Aorta (tissue), 5 donors: ENCODE measurements at places on chromosomes 13 and 19.
A peak's percentile ranks its signal among the peaks of the same experiment; 100 is the strongest.

DNA sequence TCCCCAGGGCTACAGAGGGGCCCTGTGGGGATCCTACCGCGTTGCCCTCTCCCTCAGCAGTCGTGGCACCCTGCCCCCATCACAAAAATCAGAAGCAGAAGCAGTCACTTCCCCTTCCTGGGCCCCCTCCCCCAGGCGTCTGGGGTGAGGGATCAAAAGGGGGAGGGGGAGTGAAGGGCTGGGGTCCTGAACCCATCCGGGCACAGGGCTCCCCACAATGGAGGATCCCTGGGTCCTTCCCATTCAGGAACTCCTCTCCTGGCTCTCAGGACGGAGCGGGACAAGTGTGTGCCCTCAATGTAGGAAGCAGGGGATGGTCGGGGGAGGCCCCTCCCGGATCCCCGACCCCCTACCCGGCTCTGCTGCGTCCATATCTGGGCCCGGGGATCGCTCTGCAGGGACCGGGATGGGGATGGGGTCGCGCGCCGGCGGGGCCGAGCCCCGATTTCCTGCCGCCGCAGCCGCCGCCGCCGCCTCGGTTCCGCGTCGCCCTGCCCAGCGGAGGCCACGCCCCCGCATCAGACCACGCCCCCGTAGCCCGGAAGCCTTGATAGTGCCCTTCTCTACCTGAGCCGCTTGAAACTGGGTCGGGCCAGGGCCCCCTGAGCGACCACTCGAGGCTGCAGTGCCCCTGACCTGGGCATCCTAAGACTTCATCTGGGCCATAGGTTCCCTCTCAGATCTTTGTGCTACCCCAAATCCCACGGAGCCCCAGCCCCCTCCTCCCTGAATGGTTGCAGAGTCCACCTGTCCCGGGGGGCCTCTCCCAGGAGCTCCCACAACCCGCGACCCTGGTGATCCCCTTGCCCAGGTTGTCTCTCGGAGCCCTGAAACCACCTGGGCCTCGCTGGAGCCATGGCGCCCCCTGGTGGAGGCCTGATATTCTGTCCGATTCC, at the start of gene GMIP:
GMIP (minus strand) TSS at position 500 of the 896 bp plus-strand sequence; CDS start at position 372, 128 bp downstream.
- H3K27me3 ChIP-seq = no peaks in the 10 kb centered on the region
- peak; percentile 94 for DNase-seq
- H3K4me3 ChIP-seq = peak within 1 kb of the TSS; percentile 29
- no peaks in the 10 kb centered on the region for H3K4me1 ChIP-seq
- H3K36me3 ChIP-seq = no peaks in the 10 kb centered on the region

GRCh38 chr19:7658219-7658686, 10.6 kb upstream of the RETN start:
- DNase-seq = no peak
- no peaks in the 10 kb centered on the region for H3K4me1 ChIP-seq
- H3K27ac ChIP-seq = no peak overlapping the region

DNA sequence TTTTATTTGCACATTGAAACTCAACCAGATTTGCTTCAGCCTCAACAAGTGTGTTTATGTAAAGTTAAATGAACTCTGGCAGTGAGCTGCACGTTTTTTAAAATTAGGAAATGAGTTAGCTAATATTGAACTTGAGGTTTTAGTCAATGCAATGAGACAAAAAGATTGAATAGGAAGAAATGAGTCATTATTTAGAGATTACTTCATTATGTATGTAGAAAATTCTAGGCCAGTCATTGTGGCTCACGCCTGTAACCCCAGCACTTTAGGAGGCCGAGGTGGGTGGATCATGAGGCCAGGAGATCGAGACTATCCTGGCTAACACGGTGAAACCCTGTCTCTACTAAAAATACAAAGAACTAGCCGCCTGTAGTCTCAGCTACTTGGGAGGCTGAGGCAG, 22.8 kb upstream of the CD70 start:
- no peaks in the 10 kb centered on the region for H3K4me1 ChIP-seq
- DNase-seq = no peak

DNA sequence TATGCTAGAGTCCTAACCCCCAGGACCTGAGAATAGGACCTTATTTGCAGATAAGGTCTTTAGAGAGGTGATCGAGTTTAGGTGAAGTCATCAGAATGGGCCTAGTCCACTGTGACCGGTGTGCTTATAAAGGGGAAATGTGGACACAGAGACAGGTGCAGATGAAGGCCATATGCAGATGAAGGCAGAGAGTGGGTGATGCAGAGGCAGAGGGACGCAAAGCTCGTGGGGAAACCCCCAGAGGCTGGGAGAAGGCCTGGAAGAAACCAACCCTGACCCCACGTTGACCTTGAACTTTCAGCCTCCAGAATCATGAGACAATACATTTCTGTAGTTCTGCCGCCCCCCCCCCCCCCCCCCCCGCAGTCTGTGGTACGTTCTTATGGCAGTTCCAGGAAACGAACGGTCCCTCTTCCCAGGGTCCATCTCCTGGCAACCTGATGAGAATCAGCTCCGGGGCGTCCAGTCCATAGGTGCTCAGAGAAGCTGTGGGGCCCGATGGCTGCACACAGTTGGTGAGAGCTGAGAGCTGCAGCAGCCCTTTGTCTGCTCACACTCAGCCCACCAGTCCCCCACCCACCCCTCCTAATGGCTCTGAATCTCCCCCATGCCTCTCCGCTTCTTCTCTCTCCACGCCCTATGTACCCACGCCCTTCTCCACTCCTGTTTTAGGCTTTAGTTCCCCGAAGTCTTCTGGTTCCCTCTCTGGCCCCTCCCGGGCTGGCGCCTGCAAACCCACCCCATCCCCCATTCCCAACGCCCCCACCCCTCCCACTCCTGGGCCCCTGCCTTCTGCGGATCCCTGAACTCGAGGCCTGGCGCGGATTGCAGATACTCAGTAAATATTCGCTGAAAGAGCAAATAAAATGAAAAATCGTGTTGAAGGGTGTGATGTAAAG, 218.3 kb upstream of the MAB21L1 start:
- no peaks in the 10 kb centered on the region for H3K36me3 ChIP-seq
- no peaks in the 10 kb centered on the region for H3K4me1 ChIP-seq
- DNase-seq = no peak

DNA sequence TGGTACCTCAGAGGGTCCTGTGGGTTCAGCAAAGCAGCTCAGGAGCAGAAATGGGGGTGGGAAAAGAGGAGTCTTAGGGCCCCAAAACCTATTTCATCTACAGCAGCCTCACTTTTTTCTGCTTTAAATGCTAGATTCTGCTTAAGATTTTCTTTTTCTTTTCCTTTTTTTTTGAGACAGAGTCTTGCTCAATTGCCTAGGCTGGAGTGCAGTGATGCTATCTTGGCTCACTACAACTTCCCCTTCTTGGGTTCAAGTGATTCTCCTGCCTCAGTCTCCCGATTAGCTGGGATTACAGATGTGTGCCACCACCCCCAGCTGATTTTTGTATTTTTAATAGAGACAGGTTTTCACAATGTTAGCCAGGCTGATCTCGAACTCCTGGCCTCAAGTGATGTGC, 30.7 kb upstream of the WDFY2 start:
- no peak overlapping the region for H3K4me3 ChIP-seq
- no peak for DNase-seq
- no peak overlapping the region for H3K27ac ChIP-seq
- H3K4me1 ChIP-seq = peaks cover 3% of the 10 kb centered on the region
- no peaks in the 10 kb centered on the region for H3K27me3 ChIP-seq

DNA sequence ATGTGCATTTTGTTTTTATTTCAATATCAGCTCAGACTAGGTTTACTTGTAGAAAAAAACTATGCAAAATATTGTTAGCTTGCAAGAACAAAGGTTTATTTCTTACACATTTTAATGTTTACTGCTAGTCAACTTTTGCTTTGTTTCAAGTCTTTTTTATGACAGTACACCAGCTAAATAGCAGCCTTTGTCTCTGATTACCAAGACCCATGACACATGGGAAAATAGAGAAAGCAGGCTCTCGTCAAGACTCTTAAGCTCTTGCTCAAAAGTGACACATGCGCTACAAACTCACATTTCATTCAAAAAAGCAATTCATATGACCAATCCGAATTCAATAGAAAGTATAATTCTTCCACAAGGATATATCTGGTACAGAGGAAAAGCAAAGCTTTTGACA, 642.3 kb upstream of the SLITRK1 start:
- H3K4me1 ChIP-seq = no peaks in the 10 kb centered on the region
- no peak for DNase-seq
- H3K4me3 ChIP-seq = no peak overlapping the region

DNA sequence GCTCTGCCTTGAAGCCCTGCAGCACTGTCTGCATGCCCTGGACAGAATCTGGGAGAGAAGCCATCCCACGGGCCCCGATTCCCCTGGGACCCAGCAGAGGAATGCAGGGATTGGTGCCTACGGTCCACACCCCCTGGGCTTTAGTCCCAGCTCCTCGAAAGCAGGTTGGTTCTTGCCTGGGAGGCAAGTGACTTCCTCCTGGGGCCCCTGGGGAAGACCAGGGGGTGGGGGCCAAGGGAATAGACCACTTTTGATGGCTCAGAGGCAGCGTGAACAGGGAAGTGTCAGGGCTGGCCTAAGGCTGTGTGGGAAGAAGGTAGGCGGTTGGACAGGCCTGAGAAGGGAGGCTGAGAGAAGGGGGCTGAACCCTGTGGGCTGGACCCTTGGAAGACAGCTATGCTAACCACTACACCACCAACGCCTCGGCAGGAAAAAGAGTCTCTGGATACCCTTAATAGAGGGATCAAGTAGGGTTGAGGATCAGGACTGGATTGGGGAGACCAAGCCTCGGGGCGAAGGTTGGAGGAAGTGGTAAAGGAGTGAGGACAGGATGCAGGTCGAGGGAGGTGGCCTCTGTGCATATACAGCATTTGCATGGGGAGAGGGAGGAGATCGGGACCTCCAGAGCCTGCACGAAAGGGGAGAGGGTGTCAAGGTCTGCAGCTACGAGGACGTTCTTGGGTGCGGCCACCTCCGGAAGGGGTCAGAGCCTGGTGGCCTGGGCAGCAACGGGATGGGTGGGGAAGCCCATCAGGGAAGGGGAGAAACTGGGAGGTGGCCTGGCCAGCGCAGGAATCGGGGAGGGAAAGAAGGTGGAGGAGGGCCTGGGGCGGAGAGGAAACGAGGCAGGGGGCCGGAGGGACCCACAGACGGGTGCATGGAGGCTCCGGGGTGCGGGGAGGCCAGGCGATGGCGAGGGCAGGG, 709 bp downstream of the DPP9 start:
- no peaks in the 10 kb centered on the region for H3K27me3 ChIP-seq
- peak; percentile 75 for DNase-seq
- no peak overlapping the region for H3K27ac ChIP-seq
- H3K4me1 ChIP-seq = no peaks in the 10 kb centered on the region
- peaks cover 3% of the 10 kb centered on the region for H3K36me3 ChIP-seq

DNA sequence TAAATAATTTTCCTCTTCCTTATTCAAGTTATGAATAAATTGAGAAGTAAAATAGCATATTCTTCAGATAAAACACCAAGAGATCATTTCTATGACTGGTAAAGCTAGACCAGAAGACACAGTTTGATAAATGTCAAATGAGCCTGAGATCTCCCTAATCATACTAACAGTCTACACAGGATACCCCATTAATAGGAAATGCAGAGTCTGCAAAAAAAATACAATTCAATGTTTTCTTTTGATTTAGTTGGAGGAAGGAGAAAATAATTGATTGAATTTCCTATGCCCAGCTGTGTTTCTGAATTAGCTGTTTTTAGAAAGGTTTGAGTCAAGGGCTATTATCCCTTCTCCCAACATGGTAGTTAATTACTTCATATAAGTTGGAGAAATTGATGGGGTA, 734.6 kb upstream of the SLITRK1 start:
- H3K27me3 ChIP-seq = no peaks in the 10 kb centered on the region
- no peak for DNase-seq
- H3K4me3 ChIP-seq = no peak overlapping the region
- no peak overlapping the region for H3K27ac ChIP-seq
- H3K36me3 ChIP-seq = no peaks in the 10 kb centered on the region
- no peaks in the 10 kb centered on the region for H3K4me1 ChIP-seq

- no peak overlapping the region for H3K4me3 ChIP-seq
- H3K4me1 ChIP-seq = no peaks in the 10 kb centered on the region
- no peaks in the 10 kb centered on the region for H3K27me3 ChIP-seq
- no peak for DNase-seq
- no peaks in the 10 kb centered on the region for H3K36me3 ChIP-seq
These were observed 88.2 kb upstream of the GPR183 start for GRCh38 chr13:99395436-99395835.

DNA sequence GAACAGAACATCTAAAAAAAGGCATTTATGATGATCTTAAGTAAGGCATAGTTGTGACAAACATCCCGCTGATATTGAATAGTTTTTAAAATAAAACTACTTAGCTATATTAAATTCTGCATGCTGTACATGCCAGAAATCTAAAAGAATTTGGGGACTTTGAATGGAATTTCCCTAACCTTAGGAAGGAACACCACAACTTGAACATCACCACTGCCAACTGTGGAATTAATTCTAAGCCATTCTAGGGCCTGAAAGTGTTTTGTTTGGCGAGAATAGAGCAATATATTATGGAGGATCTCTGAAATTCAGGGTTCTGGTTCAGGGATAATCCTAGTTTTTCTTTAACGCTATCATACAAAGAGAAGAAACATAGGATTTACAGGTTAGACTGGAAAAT, 17.8 kb upstream of the LATS2 start:
- H3K4me3 ChIP-seq = no peak overlapping the region
- H3K36me3 ChIP-seq = no peaks in the 10 kb centered on the region
- DNase-seq = no peak
- peaks cover 2% of the 10 kb centered on the region for H3K4me1 ChIP-seq
- no peak overlapping the region for H3K27ac ChIP-seq
- no peaks in the 10 kb centered on the region for H3K27me3 ChIP-seq

- H3K4me1 ChIP-seq = no peaks in the 10 kb centered on the region
- no peak overlapping the region for H3K27ac ChIP-seq
- no peaks in the 10 kb centered on the region for H3K27me3 ChIP-seq
- no peaks in the 10 kb centered on the region for H3K36me3 ChIP-seq
These were observed 7.3 kb downstream of the IGSF23 start for GRCh38 chr19:44620667-44621066.

- no peak for DNase-seq
- H3K27me3 ChIP-seq = no peaks in the 10 kb centered on the region
- H3K27ac ChIP-seq = no peak overlapping the region
- H3K36me3 ChIP-seq = no peaks in the 10 kb centered on the region
These were observed 704.6 kb downstream of the EFNB2 start for GRCh38 chr13:105830821-105831220.

- peak overlapping the region; percentile 31 for H3K4me3 ChIP-seq
- H3K27ac ChIP-seq = no peak overlapping the region
- no peaks in the 10 kb centered on the region for H3K4me1 ChIP-seq
- no peaks in the 10 kb centered on the region for H3K36me3 ChIP-seq
- DNase-seq = no peak
These were observed 234.3 kb downstream of the LMO7 start for GRCh38 chr13:75870397-75870903.

DNA sequence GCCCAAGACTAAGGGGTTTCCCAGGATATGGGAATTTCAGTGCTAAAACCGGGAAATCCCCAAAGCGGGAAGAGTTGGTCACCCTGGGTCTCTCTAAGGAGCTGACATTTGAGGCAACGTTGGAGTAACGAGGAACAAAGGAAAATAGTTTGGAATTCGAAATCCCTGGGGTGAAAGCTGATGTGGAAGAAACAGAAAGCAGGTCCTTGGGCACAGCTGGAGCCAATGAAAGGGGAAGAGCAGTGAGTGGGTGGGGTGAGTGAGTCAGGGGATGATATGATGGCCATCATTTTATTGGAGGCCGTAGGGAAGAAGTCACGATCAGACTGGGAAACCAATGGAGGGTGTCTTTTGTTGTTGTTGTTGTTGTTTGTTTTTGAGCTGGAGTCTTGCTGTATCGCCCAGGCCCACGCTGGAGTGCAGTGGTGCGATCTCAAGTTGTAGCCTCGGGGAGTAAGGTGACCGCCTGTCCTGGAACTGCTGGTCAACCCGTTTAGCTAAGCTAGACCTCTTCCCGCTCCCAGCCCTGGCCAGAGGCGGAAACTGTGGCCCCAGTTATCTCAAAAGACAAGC, 3.4 kb upstream of the RFX2 start:
- H3K36me3 ChIP-seq = no peaks in the 10 kb centered on the region
- H3K27ac ChIP-seq = no peak overlapping the region
- H3K27me3 ChIP-seq = no peaks in the 10 kb centered on the region
- no peak overlapping the region for H3K4me3 ChIP-seq
- DNase-seq = no peak
- no peaks in the 10 kb centered on the region for H3K4me1 ChIP-seq
